ENCODE measurements at places on chromosomes 16 and 17. TPM values are rescaled to one million over a fixed set of nuclear protein-coding genes. Genes with fewer than 3 reads are reported as not detected.

GRCh38 chr17:66191593-66192377 is at the start of gene CEP112:
CEP112 (minus strand) TSS chr17:66192133.
- peak; percentile 96 for DNase-seq

DNA sequence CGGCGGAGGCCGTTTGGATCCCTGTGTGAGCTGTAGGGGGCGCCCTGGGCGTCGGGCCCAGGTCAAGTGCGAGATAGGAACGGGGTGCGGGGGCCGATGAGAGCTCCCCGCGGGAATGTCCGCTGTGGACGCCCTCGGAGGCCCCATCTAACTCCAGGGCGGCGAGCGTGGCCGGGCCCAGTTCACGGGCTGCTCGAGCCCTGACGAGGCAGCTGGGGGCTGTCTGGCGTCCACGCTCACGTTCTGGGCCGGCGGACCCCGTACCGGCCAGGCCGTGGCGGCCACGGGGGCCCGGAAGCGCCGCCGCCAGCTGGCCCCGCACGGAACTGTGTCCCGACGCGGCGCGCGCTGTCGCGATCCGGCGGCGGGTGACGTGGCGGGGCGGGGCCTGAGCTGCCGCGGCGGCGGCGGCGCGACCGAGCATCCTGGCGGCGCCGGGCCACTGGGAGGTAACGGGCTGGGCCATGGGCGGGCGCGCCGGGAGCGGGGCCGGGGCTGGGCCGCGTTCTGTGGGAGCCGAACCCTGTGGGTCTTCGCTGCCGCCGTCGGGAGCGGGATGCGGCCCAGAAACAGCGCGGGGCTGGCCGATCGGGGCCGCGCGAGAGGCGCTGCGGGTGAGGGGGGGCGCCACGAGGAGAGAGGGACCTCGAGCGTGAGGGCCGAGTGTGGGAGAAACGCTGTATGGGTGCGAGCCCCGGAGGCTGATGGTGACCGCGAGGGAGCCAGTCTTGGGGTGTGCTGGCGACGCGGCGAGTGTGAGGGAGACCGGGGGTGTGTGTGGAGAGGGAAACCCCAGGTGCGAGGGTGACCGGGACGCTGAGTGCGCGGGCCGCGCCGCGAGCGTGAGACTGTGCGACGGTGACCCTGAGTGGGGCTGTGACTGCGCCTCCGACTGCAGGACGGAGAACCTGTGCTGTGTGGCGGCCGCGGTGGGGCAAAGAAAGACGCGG is at the start of gene SLC7A6:
TSS of gene SLC7A6 (plus strand) at position 399 of the 950 bp plus-strand sequence. CDS start 10,201 bp downstream, outside the sequence.
- peak; percentile 87 for DNase-seq

The NEUROD2 gene
- total RNA-seq: not detected

The CD300E gene
- 0.29 TPM for total RNA-seq
